8988T (cell line): ENCODE measurements at places on chromosomes 12 and 14.
A peak's percentile ranks its signal among the peaks of the same experiment; 100 is the strongest.

DNA sequence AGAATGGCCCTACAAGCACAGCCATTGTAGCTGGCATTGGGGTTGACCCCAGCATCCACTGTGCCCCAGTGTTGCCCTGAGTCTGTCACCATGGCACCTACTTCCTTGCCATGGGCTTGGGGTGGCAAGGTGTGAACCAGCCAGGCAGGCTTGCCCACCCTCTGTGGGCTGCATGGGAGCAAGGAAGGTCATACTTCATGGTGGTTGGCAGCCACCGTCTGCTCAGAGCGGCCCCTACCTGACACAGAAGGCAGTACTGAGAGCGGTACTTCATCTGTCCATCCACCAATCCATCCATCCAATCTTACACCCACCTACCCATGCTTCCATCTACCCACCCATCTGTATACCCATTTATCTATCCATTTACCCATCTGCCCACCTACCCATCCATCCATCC lies 160.1 kb downstream of the KIF26A start:
- DNase-seq = no peak

DNA sequence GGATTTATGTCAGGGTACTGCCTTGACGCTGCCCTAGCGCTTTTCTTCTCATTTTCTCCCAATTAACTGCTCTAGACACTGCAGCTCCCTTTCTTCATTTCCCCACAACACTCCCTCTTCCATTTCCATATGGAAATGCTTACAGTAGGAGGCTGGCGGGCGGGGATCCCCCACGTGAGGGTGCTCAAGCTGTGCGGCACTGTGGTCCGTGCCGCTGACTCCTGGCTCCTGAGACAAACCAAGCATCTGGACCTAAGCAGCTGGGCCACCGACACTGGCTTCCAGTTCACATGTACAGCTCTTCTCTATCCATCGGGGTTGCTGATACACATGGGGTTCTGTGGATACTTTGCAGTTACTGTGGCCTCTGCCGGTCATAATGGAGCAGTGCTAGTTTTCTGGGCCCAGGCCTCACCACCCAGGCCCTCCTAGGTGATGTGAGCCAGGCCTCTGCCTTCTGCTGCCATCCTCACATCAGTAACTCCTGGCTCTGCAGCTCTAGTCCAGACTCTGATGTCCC lies 20.2 kb downstream of the TCHP start:
- no peak for DNase-seq

GRCh38 chr14:67514650-67515385 lies 18.3 kb upstream of the PLEKHH1 start:
- DNase-seq = peak; percentile 59

DNA sequence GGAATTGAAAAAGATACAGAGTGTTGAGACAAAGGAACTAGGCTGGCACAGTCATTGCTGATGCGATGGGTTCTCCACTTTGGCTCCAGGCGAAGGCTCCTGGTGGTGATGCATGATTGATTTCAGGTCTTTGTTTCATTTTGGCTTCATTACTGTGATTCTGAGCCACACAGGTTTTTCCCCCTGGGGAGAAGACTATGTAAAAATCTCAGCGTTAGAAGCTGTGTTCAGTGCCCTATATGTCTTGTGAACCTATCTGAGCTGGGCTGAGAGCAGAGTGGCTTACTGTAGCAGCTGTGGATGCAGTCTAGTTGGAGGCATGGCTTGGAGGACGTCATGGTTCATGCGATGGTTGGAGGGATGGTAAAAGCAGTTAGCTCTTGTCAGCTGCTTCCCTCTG lies 54.0 kb downstream of the GPATCH2L start:
- DNase-seq = no peak

DNA sequence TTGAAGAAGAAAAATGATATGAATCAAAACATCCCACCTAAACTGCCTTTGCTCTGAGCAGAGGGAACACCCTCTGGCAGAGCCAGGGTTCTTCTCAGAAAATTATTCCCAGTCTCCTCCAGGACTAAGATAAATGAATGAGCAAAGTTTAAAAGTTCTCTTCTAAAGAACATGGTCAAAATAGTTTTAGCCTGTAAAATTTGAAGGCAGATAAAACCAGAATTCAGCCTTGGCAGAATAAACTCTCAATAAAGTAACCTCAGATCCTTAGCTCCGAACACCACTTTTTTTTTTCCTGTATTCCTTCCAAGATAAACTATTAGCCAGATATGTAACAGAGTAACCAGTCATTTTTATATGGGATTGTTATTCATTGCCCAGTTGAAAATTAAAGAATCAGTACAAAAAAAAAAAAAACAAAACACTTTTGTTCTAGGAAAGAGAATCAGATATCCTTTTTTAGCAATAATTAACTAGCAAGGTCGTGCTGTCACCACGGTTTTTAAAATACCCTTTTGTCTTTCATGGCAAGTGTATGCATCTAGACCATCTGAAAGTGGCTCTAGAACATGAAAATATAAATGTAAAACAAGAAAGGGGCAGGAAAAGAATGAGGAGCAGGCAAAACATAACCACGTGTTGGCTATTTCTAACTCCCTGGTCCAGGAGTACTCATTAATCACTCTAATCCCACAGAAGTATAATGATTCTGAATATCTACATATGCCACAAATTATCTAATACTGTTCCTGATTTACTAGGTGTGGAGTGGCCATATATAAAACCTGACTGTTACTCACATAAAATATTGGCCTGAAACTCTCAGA lies 60.8 kb downstream of the CAPZA3 start:
- DNase-seq = no peak

DNA sequence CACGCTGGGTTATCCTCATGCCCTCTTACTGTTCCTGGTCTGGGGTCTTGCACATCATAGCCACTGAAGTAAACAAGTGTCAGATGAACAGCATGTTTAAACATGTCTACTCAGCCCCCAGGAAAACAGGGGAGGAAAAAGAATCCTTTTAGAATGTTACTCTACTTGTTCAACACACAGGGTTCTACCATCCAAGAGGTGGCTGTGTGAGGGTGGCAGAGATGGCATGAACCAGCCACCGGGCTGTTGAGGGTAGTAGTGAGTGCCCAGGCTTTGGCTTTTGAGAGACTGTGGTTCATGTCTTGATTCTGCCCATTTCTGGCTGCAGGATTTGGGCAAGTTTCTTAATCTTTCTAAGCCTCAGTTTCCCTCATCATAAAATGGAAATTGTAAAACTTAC lies 21.6 kb upstream of the CCND2 start:
- DNase-seq = no peak

DNA sequence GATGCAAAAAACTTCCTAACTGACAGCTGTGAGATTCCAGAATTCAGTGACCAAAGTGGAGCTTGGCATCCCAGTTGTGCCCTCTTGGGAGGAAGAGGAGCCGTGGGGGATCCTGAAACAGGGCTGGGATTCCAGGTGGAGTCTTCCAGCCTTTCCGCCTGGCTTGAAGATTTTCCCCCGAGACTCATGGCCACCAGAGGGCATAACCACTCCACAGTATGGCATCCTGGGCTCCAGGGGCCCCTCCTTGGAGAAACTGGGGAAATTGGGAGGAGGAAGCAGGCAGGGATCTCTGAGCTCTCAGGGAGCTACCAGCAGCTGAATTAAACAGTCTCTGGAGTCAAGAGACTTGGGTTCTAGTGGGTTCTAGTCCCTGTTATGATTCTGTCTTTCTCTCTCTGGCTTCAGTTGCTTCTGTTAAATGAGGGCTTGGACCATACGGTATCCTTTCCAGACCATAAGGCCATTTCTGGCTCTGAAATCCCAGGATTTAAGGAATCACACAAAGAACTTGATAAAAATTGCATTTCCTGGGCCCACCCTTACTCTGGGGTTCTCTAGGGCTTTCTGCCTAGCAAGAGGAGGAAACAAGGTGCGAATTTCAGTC lies 2.6 kb upstream of the TAMALIN start:
- peak; percentile 84 for DNase-seq

GRCh38 chr14:75636100-75636692 lies 24.5 kb downstream of the ERG28 start:
- no peak for DNase-seq

DNA sequence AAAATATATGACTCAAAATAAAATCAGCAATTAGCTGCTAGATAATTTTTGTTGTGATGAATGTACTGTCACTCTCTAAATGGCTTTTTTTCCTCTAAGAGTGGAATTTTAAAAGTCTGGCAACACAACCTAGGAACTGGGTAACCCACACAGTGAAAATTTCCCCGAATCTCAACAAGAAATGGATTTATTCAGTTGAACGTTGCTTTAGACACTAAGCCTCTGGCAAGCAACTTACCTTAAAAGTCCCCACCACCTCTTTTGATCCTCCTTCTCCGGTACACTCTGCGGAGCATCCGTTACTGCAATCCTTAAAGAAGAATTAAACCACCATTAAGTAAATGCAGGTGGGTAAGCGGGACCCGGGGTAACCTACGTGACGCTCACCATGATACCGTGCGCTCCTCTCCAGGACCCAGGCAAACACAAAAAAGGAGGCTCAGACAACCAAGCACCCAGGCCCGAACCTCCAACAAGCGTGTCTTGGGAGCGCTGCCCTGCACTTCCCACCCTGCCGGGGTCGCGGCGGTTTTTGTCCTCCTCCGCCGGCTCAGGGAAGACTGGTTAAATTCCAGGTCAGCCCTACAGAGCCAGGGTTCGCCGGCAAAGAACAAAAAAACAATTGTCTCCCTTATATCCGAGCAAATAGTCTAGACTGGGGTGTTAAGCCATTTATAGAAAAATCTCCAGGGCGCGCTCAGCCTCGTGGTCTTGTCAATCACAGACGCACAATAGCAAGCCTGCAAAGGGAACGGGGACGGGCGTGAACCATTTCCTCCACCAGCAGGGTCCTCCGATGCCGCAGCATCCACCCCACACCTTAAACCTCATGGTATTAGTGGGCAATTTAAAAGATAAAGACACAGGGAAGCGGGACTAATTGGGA lies 47.1 kb downstream of the BCAT1 start:
- no peak for DNase-seq

- no peak for DNase-seq
These were observed 139.8 kb downstream of the KIF26A start for GRCh38 chr14:104278214-104278534.

GRCh38 chr12:14057895-14058294 lies 76.5 kb upstream of the GRIN2B start:
- no peak for DNase-seq

DNA sequence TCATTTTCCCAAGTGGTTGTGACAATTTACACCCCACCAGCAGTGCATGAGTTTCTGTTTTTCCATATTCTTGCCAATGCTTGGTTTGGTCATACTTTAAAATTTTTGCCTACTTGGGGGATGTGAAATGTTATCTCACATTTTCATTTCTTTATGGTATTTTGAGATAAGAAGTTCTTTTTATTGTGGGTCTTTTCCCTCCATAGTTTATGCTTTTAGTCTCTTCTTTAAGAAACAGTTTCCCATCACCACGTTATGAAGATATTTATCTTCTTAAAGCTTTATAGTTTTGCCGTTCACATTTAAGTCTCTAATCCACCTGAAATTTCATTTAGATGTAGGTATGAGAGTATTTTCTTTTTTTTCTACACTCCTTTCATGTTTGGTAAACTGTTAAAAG lies 95.7 kb downstream of the PPM1A start:
- DNase-seq = no peak
